ENCODE measurements at places on chromosomes 11 and 22.

- DNase-seq = no peak
These were observed 70.3 kb downstream of the KIRREL3 start for GRCh38 chr11:126930091-126930841.

DNA sequence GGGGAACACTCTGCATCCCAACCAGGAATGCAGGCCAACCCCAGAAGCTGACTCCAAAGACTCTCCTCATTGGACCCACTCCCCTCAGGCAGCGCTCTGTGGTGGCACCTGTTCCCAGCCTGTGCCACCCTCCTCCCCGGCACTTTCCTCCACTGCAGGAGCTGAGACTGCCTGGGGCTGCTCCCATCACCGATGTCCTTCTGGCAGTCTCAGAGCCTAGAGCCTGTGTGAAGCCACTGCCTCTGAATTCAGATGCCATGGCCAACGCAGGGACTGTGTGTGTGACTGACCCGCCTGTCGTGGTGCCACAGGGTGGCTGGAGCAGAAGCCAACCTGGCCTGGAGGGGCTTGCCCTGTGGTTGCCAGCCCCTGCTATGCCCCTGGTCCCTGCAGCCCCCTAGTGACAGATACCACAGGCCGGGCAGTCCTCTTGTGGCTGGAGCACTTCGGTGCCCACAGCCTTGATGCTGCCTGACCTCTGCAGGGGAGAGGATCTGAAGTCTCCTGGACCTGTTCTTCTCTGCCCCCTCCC is 43.2 kb downstream of the TBX1 start:
- DNase-seq = no peak

GRCh38 chr11:65911682-65912568 is 6.9 kb downstream of the C11orf68 start:
- DNase-seq = peak; percentile 93

- DNase-seq = no peak
These were observed 25.7 kb upstream of the CCDC188 start for GRCh38 chr22:20176421-20177085.

GRCh38 chr11:22690871-22691270 is 24.5 kb downstream of the GAS2 start:
- no peak for DNase-seq

DNA sequence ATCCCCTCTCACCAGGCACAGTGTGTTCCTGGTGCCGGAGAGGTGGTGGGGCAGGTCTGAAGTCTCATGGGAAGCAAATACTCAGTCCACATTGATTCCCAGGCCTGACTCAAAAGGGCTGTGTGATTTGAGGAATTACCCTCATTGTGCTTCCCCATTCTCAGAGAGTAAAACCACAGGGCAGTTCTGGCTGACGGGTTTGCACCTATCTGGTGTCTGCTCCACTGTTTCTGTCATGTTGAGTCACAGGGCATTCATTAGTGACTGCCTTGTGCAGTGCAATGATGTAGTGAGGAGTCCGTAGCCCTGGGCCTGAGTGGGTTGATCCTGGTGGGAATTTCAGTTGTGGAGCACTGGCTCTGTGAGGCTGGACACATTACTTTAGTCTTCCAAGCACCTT is 85.2 kb upstream of the ARHGAP20 start:
- no peak for DNase-seq

- DNase-seq = no peak
These were observed 1.6 kb upstream of the CNGA4 start for GRCh38 chr11:6237266-6237665.

GRCh38 chr22:20146777-20147176 is 4.1 kb downstream of the CCDC188 start:
- no peak for DNase-seq

- DNase-seq = no peak
These were observed 8.4 kb downstream of the TP53I11 start for GRCh38 chr11:44942029-44942955.

DNA sequence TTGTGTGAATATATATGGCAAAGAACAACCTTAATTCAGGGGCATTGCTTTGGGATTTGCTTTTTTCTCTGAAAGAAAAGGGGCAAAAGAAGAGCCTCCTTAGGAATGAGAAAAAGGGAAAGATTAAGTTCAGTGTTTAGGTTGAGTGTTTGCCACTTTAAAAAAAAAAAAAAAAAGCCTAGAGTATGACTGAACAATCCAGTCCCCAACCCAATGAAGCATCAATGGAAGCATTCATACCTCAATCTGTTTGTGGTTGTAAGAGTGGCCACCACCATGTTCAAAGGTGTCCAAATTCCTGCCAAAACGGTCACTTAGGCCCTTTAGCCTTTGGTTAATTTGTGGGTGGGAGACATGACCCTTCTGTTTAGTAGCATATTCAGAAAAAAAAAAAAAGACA is 260.6 kb downstream of the SOX6 start:
- no peak for DNase-seq

- DNase-seq = no peak
These were observed 81.3 kb downstream of the MYO18B start for GRCh38 chr22:25823276-25823675.

DNA sequence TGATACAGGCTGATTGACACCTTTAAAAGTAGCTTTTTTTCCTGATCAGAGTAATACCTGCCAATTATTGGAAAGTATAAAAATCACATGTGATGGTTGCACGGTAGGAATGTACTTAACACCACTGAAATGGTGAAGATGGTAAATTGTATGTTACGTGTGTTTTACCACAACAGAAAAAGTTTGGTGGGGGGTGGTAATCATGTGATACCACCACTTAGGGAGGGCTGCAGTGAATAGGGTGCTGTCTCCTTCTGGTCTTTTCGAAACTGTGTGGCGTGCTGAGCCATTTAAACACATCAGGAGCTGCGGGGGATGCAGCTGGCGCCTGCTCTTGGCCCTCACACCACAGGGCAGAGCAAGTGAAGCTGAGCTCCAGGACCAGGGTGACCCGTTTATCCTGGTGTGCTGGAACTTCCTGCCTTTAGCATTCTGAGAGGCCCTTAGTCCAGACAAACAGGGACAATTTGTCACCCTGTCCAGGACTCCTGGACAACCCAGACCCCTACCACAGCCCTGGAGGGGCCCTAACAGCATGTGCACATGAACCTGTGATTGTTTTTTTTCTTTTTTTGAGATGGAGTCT is 2.6 kb downstream of the SYNGR1 start:
- no peak for DNase-seq

- no peak for DNase-seq
These were observed 8.7 kb downstream of the SBF2 start for GRCh38 chr11:10285148-10285802.

DNA sequence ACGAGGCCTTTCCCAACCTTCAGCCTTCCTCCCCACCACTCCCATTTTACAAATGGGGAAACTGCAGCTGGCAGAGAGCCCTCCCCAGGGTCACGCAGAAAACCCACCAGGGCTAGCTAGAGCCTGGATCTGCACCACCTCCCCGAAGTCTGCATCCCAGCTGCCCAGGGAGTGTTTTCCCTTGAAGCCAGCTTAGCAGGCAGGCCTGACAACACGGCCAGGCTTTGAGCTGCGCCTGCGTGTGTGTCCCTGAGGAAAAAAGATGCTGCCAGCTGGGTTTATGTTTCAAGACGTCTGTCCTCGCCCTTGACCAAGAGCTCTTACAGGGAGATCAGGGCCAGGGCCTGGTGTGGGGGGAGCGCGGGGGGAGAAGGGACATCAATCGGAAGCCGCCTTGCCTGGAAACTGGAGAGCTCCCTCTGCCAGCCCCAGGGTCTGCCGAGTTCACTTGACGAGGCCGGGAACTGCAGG is 20.3 kb downstream of the WNT11 start:
- DNase-seq = peak; percentile 40

- no peak for DNase-seq
These were observed 21.1 kb downstream of the PHLDA2 start for GRCh38 chr11:2908130-2908529.

- no peak for DNase-seq
These were observed 2.0 kb downstream of the MUS81 start for GRCh38 chr11:65862191-65862735.

- peak; percentile 67 for DNase-seq
These were observed 29.1 kb upstream of the PAK1 start for GRCh38 chr11:77503006-77503405.

DNA sequence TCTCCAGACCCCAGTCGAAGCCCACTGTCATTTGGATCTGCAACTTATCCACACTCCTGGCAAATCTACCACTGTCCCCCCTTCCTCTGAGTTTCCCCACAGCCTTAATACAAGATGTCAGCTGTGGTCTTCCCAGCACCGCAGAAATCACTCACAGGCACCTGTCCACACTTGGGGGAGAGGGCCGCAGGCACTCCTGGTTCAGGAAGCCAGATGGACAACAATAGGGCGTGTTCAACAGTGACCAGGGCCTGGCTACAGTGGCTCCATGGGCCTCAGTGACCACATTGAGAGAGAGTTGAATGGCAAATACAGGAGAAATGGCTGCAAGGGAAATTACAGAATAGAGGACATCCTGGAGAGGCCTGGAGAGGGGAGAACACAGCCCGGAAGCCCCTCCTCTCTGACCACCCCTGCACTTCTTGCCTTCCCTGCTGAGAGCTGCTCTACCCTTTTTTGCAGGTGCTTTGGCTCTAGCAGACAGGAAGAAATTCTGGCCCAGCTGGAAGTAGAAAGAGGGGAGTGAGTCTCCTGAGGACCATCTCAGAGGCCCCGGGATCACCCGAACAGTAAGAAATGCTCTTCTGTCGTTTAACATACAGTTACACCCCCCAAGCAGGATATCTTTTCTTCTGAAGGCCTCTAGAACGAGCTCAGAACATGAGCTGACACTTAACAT is 164.6 kb downstream of the FEZ1 start:
- DNase-seq = no peak

DNA sequence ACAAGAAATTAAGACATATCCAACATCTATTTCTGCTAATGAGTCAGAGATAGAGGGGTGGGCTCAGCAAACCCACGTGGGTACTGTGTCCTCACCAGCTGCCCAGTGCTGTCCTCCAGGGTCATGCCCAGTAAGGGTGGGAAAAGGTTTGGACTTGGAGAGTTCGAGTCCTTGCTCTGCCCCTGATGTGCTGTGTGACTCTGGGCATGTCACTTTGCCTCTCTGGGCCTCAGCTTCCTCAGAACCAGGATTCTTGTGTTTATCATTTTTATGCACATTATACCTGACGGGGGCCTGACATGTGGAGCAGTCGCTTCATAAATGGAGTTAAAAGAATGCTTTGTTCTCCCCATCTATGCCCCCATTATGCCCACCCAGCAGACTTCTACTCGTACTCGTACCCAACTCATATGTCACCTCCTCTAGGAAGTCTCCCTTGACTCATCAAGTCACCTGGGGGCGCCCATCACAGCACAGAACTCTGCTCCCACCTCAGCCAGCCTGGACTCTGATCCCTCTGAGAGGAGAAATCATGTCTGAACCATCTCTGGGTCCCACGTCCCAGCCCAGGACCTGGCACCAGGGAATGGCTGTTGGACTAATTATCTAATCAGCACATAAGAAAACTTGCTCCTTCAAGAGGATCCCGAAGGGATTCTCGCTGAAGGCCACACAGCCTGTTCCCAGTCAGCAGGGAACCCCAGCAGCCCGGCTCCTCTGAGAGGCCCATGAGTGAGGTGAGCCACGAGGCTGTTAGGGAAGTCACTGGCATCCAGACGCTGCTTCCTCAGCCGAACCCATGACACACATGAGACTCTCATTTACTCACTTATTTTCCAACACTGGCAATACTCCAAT is 38.7 kb upstream of the TSKU start:
- DNase-seq = peak; percentile 65

- DNase-seq = no peak
These were observed 72.9 kb downstream of the PIWIL4 start for GRCh38 chr11:94639901-94640721.

GRCh38 chr11:11782532-11783110 is 59.2 kb upstream of the USP47 start:
- DNase-seq = no peak

- peak; percentile 13 for DNase-seq
These were observed 244.5 kb upstream of the MPPED2 start for GRCh38 chr11:30830681-30831080.

GRCh38 chr11:21895686-21896085 is 297.2 kb upstream of the ANO5 start:
- DNase-seq = no peak

DNA sequence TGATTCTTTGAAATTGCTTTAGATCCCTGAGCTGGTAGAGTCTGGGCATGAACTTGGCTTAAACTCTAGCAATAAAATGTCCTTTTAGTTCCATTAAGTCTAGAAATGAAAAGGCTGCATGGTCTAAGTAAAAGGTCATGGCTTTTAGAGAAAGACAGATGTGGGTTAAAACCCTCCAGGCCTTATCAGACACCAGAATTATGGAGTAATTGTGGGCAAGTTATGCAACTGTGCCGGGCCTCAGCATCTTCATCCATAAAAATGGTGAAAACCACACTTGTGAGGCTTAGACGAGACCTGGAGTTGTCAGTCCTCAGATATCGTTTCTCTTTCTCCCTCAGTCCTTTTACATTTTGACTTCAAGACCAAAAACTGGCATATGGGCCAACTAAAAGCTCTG is 597.9 kb upstream of the KIRREL3 start:
- DNase-seq = no peak

DNA sequence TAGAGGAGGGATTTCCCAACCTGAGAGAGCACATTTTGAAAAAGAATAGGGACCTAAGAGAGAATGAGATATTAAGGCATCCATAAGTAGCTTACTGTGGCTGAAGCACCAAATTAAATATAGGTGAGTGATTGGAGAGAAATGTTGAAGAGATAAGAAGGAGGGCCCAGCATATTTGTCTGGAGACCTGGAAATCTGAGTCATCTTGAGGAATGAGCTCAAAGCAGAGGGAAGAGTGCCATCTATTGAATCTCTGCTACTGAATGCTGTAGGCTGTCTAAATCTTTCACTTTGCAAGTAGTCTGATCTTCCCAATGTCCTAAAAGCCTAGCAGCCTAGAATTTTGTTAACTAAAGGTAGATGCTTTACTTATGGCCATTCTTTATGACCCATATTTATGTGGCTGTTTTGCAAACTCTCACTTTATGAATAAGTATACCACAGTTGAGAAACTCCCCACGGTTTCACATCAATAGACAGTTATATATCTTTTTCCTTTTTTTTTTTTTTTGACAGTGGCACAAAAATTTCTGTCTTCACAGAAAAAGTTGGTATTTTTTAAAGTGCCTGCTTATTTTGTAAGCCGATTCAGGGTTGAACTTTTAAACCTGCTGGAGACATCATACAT is 2093.5 kb downstream of the LRRC4C start:
- no peak for DNase-seq

DNA sequence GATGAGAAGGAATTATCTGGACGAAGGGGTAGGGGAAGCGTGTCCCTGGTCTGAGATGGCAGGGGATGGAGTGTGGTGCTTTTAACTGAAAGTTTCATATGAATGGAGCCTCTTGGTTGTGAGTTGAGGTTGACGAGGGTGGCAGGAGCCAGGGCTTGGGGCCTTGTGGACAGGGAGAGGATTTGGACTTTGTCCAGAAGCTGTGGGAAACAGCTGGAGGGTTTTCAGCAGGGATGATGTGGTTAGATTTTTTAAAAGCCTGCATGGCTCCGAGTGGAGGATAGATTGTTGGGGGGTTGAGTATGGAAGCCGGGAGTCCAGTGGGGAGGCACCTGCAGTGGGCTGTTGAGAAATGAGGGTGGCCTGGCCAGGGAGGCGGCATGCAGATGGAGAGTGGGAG is 24.8 kb downstream of the MYO7A start:
- no peak for DNase-seq
